T-helper 22 cell (primary cell): ENCODE measurements at places on chromosomes 1 and 21.

- DNase-seq, result no peak
Measured at GRCh38 chr1:53663529-53664300, 75.2 kb downstream of the GLIS1 start.

- no peak for DNase-seq
Measured at GRCh38 chr1:180994262-180994661, 28.4 kb downstream of the STX6 start.

DNA sequence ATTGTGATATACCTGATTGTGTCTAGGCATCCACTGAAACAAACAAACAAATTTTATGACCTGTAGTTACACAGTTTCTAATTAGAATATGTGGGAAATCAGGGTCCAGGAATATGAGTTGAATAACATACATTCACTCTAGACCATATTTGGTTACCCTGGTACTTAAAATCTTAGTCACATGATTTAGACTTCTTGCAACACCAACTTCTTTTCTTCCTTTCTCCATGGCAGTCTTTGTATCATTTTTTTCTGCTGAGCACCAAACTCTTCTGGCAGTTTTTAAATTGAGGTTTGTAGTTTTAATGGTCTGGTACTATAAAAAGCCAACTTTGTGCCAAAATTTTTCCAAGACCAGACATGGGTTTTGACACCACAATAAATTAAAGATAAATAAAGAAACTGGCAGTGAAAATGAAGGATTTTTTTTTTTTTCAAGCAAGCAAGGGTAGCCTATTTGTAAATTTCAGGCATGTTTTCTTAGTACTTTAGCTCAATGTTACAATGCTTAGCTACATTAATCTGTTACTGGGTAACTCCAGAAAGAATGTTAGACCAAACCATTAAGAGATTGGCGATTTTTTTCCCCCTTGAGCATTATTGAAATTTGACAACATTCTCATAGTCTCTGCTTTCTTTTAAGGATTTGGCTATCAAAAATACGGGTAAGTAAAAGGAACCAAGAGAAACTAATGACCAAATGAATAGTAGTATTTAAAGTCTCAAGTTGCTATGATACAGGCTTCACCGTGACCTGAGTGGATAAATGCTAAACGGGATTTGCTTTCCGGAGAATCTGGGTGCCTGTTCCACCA, 108.5 kb downstream of the NFIA start:
- no peak for DNase-seq

- no peak for DNase-seq
Measured at GRCh38 chr1:70945676-70946075, 101.9 kb downstream of the PTGER3 start.

DNA sequence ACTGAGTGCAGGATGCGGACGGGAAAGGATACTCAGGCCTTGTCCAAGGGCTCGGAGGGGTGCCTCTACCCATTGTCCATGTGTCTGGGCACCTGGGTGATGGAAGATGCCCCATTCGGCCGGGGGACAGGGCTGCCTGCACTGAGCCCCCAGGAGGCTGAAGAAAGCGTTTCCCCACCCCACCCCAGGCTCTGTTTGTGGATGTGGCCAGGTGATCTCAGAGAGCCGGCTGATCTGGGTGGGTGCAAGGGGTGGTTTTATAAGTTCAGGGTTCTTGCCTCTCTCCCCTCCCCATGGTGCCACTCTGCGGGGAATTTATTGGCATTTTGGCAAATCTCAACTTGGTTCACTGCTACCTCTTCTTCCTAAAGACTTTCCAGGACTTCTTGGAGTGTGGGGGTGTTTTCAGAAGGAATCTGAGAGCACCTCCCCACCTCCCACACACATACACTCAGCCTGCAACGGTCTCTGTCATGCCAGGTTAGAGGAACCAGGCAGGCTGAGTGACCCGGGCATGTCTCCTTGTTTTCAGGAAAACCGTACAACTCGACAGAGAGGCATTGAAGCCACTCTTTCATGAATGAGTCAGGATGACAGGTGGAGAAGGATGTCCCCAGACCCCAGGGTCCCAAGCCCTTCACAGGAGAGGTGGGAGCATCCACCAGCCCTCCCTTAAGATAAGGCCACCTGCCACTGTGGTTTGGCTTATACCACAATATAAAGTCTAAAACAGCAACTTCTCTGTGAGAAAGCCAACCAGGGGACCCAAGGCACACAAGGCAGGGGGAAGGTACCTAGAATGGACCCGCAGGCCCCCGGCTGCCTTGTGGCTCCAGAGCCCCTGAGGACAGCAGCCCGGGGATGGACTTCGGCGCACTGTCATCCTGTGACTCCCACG, 174.9 kb downstream of the ETS2 start:
- no peak for DNase-seq

- DNase-seq, result no peak
Measured at GRCh38 chr1:119895102-119895501, 1.2 kb downstream of the ADAM30 start.

DNA sequence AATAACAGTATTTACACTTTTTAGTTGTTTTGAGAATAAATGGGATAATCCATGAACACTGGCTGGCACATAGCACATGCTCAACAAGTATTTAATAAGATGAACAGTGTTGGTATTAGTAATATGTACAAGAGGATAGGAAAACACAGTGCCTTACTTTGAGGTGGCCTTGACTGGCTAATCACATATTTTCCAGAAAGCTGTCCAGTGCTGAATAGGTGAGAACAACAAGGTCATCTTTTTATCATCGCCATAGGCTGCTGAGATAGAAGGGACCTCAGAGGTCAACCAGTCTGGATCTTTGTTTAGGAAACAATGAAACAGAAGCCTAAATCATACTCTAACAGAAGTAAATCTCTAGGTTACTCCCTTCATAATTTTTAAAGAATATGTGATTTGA, 89.7 kb upstream of the BCL9 start:
- DNase-seq, result no peak

DNA sequence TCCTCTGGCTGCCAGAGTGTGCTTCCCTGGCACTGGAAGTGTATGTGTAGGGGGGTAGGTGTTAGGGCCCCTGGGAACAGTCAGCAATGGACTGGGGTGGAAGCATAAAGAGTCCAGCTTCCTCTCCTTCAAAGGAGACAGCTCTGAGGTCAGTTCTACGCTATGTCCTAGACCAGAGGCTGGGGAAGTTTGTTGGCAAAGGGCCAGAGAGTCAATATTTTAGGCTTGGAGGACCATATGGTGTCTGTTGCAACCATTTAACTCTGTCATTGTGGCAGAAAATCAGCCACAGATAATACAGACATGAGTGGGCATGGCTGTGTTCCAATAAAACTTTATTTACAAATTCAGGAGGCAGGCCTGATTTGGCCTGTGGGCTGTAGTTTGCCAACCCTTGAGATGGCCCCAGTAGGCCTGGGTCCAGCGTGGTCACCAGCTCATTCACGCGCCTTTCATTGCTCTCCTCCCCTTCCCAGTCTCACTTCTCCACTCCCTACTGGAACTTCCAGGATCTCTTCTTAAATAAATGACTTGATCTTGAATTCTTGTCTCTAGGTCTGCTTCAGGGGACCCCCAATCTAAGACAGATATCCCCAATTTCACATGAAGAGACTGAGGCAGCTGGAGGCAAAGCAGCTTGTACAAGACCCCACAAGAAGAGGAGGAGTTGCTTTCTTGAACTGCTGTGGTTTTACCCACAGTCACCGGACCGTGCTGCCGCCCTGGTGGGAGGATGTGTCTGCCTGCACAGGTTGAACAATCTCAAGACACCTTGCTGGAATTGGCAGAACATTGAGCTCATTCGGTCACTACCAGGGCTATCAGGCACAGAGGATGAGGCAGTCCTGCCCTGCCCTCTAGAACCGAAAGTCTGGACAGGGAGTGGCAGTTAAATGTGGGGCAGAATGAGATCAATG, 162.4 kb upstream of the POU3F1 start:
- no peak for DNase-seq

- DNase-seq, result no peak
Measured at GRCh38 chr21:29235714-29236197, 63.0 kb upstream of the BACH1 start.

GRCh38 chr1:1223891-1224290, 7.9 kb downstream of the SDF4 start:
- no peak for DNase-seq

DNA sequence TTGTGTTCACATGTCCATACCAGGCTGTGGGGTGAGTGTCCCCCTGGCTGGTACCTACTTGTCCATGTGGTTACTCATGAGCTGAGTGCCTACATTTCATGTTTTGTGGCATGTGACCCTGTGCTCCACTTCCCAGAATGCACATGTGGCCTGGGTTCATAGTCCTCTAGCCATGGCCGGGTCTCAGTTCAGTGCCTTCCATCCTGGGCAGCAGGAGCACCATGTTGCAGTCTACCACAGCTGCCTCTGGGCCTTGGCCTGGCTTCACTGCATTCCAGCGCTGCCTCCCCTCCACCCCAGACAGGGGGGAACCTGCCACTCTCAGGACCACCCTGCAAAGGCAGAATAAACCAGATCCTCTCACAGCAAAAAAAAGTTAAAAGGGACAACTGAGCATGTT, 5.5 kb downstream of the CEPT1 start:
- DNase-seq, result no peak

GRCh38 chr1:159917533-159918351, 7.6 kb downstream of the TAGLN2 start:
- no peak for DNase-seq

DNA sequence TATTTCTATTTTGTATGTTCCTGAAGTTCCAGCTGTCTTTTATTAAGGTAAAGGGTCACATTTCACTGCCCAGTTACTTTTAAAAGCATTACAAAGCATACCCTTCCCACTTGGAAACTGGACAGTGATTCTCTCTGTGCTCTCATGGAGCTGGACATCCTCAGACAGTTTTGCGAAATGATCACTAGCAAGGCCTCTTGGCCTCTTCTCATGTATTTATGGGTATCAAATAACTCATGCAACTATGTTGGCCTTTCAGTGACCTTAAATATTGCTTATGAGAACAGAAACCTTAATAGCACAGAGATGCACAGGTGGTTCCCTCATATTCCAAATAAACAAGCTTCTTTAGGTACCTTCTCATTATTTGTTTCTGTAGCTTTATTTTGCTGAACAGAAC, 7.9 kb upstream of the AMPD1 start:
- no peak for DNase-seq

DNA sequence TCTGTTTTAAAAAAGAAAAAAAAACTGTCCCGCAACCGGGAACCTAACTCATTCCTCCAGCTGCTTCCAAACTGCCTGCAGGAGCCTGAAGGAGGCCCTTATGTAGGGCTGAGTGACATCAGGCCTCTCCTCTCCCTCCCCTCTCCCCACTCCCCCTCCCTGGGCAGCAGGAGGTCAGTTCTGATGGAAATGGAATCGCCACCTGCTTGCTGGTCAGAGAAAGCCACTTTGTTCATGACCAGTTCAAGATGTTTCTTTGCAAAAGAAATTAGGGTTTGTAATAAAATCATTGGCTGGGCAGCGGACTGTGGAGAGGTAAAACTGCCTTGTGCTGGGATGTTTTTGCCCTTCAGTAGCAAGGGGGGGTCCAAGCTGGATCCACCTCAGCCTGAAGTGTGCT, at the start of gene MAP1LC3C:
TSS of gene MAP1LC3C (minus strand) at position 73 of the 400 bp plus-strand sequence. CDS start 90 bp downstream, outside the sequence.
- no peak for DNase-seq

GRCh38 chr1:205287767-205288559, 33.6 kb downstream of the NUAK2 start:
- DNase-seq, result peak; percentile 80

GRCh38 chr1:150053926-150054325, 13.7 kb upstream of the VPS45 start:
- no peak for DNase-seq

DNA sequence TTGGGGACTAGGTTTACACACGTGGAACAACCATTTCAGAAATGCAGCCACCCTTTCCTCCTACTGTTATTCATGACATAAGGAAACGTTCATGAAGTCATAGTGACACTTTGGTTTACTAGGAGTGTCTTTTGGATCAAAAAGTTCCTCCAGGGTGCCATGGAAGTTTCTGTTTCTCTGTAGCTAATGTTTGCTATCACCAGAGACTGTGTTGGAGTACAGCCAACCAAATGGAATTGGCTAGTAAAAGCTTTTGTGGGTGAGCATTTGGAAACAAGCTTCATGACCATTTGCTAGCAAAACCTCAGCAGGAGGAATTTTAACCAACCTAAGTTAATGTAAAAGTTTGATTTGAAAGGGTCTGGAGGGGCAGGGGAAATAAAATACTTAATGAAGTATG, 43.9 kb upstream of the ADGRL2 start:
- DNase-seq, result no peak

DNA sequence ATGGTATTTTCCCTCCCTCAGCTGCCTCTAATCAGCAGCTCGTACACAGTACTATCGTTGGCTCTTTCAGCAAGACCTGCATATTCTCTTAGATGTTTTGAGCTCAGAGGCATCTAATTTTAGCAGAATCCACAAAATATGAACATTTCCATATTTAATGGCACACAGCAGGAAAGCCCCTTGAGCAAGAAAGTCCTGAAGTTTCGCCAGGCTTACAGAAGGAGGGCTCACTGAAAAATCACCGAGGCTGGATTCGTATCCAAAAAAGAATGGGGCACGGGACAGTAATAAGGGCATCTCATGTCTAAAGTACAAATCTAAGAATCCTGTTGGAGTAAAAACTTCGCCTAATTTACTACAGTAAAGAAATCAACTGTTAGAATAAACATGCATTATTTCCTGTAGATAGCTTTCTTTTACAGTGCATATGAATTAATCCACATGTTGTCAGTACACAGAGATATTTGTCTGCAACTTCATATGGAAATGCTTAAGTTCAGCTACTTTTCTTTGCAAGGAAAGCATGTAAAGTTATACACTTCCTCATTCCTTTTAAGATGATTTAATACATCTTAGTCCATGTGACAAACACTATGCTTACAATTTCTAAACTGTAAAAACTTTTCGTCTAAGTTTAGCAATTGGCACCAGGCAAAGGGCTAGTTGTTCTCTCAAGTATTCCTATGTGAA, 1205.3 kb upstream of the ADGRL4 start:
- no peak for DNase-seq

DNA sequence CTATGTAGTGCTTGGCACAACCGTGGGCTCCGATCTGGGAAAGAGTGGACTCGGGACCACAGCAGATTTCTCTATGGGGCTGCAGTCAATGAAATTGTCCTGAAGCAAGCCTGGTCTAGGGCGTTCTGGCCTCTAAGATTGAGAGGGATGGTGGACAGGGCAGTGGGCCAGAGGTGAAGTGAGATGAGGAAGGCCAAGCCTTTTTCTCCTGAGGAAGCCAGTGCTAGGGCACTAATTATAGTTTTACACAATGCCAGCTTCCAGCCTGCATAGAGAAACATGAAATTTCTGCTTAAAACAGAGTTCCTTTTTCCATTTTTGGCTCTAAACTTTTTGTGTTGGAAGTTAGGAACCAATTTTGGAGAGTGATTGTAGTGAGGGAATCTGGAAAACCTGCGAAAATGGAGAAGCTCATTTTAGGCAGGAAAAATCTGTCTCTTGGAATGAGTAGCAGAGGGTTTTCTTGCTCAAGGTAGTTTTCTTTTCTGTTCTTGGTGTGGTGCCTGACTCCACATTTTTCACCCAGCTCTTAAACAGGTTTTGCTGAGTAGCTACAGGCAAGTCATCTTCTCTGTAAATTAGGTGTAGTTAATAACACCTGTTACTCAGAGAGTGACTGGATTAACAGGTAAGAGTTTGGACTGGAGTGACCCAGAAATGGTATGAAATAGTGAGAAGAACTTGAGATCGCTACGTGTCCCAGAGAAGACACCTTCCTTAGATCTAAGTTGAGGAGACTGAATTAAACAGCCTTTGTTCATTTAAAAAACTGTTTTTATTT, 22.1 kb downstream of the UCK2 start:
- DNase-seq, result no peak

GRCh38 chr1:224127925-224128819, 14.3 kb downstream of the FBXO28 start:
- no peak for DNase-seq

- DNase-seq, result no peak
Measured at GRCh38 chr1:77540501-77541161, 141.8 kb downstream of the ZZZ3 start.
